ENCODE measurements at places on chromosomes 1 and 21.
A peak's percentile ranks its signal among the peaks of the same experiment; 100 is the strongest.

DNA sequence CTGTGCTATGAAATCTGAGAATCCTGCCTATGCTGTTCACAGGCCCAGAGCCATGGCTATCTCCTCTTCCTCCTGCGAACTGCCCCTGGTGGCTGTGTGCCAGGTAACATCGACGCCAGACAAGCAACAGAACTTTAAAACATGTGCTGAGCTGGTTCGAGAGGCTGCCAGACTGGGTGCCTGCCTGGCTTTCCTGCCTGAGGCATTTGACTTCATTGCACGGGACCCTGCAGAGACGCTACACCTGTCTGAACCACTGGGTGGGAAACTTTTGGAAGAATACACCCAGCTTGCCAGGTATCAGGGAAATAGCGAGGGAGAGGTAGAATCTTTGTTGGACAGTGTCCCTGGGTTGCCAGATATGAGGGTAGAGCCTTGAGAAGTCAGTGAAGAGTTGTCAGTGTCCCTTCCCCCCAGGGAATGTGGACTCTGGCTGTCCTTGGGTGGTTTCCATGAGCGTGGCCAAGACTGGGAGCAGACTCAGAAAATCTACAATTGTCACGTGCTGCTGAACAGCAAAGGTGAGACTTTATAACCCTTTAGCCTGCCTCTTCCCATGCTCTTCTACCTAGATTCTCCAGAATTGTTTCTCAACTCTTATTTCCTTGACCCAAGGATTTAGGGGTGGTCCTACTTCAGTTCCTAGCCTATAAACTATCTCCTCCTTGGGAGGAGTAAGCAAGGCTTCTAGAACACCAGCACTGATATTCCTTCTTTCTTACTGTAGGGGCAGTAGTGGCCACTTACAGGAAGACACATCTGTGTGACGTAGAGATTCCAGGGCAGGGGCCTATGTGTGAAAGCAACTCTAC, 1.4 kb downstream of the NIT1 start:
- DNase-seq, result peak; percentile 63

GRCh38 chr1:212879947-212880690, 22.0 kb downstream of the FLVCR1 start:
- no peak for DNase-seq

- peak; percentile 64 for DNase-seq
Measured at GRCh38 chr1:62295921-62296491, 23.2 kb downstream of the KANK4 start.

- DNase-seq, result no peak
Measured at GRCh38 chr1:56437959-56438358, 141.4 kb downstream of the PLPP3 start.

- DNase-seq, result no peak
Measured at GRCh38 chr1:92299477-92300150, 755 bp downstream of the RPAP2 start.

DNA sequence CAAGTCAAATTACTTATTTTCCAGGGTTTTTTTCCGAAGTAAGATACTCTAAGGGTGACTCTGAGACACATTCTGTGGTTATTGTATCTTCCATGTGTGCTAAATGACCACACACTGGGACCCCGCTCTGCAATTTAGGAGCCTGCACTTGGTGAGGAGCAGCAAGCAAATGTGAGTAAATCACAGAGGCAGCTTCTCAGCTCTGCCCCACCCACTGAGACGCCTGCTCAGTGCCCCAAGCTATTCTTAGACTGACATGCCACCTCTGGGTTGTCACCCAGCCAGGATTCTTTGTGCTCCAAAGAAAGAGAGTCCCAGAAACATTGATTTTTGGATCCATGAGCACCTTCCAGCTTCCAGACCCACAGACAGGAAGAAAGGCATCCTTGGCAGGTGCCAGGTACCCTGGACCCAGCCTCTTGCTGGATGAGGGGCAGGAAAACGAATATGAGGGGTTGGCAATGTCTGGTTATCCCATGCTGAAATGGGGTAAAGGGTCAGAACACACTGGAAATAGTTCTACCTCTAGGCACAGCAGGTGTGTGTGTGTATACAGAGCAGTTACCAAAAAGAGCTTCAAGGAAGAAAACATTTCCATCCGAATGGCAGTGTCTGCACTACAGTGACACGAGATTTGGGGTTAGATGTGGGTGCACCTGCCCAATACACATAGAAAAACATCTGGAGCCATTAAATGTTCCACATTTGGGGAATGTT, 41.2 kb downstream of the TNR start:
- DNase-seq, result no peak

GRCh38 chr1:100683448-100684349, 35.8 kb upstream of the VCAM1 start:
- DNase-seq, result peak; percentile 62

GRCh38 chr1:231899713-231900435, 273.3 kb downstream of the DISC1 start:
- no peak for DNase-seq

DNA sequence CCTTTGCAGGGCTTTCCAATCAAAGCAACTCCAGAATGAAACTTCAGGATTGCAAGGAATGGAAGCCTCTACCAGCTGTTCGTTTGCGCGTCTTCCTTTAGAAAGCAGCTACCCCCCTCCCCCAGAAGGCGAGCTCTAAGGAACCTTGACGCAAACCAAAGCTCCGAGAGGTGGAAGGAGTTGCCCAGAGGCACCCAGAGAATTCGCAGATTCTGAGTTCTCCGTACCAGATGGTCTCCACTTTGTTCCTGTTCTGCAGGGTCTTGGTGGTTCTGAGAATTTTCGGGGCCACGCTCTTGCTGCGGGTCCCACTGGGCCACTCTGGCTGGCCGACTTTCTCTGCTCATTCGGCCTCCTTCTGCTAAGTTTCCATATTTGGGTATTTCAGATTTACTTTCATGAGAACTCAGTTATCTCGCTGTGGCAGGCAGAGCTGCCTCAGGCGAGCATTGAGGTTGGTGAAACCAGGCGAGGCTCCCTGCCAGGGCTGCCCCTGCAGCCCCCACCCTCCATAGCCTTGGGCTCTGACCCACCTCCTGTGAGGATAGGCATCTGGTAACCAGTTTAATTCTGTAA, 801 bp downstream of the TRAF5 start:
- DNase-seq, result peak; percentile 43

- peak; percentile 70 for DNase-seq
Measured at GRCh38 chr1:159664247-159664646, 50.1 kb downstream of the CRP start.

DNA sequence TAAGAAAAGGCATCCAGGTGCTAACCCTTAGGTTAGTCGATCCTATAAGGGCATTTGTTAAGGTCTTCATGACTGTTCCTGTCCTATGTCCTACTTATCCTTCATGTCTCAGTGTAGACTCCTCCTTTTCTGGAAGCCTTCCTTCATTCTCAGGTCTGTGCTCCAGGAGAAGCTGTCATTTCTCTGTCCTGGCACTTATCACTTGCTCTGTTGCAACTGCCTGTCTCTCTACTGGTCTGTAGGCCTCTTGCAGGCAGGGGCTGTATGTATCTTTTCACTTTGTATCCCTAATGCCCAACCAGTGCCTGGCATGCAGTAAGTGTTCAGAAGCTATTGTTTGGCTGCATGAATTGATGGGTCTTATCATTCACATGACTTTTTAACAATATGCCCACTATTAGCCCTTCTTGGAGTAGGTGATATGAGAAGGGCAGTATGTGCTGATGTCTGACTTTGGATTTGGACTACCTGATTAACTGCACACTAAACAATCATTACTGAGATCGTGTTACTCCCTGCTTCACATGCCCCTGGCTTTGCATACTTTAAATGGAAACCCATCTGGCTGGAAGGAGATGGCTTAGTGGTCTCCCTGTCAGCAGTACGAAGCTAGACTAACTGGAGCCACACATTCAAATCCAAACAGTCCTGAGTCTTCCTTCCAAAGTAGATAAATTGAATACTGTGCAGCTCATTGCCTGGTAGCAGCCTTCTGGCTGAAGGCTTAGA, 88.8 kb downstream of the RGL1 start:
- no peak for DNase-seq

- no peak for DNase-seq
Measured at GRCh38 chr21:40547906-40548513, 298.9 kb downstream of the DSCAM start.

GRCh38 chr1:92430030-92430429, 56.7 kb downstream of the GFI1 start:
- no peak for DNase-seq

- DNase-seq, result no peak
Measured at GRCh38 chr1:74406759-74407158, 105.7 kb downstream of the LRRC53 start.

DNA sequence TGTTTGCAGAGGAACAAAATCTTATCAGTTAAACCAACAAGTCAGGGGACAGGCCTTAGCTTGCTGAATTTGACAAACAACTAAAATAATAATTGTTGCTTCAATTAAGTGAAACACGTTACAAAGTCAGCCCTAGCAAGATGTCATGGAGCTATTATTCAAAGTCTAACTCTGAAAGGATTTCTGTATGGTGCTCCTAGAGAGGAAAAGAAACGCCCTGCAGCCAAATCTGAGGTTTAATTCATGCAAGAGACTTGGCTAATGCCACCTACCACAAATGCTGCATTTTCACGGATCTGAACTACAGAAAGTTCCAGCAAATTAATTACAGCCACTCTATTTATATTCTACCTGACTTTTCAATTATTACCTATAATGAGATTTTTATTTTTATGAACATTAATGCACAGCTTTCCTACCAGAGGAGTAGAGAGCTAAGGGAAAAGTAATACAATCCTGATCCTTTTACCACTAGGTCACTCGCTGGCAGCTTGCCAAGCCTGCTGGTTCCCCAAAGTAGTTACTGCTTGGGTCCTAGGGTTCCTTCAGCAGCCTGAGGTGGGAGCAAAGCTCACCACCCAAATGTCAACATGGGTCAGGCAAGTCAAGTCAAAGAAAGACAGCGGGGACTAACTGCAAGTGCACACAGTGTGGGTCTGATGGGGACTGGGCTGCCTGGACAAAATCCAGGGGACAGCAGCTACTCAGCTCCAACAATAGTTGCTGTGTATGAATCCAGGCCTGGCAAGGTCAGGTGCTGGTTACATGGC, 8.5 kb downstream of the COLGALT2 start:
- DNase-seq, result peak; percentile 25

- no peak for DNase-seq
Measured at GRCh38 chr1:247506831-247507230, 29.4 kb downstream of the OR2C3 start.

GRCh38 chr21:18617291-18617690, 213.7 kb upstream of the TMPRSS15 start:
- DNase-seq, result no peak

GRCh38 chr1:245126530-245126929, 28.3 kb upstream of the KIF26B start:
- DNase-seq, result no peak
